CD4-positive, alpha-beta T cell treated with Interleukin-21 for 1 hour (primary cell): ENCODE measurements at places on chromosomes 16 and 17.

DNA sequence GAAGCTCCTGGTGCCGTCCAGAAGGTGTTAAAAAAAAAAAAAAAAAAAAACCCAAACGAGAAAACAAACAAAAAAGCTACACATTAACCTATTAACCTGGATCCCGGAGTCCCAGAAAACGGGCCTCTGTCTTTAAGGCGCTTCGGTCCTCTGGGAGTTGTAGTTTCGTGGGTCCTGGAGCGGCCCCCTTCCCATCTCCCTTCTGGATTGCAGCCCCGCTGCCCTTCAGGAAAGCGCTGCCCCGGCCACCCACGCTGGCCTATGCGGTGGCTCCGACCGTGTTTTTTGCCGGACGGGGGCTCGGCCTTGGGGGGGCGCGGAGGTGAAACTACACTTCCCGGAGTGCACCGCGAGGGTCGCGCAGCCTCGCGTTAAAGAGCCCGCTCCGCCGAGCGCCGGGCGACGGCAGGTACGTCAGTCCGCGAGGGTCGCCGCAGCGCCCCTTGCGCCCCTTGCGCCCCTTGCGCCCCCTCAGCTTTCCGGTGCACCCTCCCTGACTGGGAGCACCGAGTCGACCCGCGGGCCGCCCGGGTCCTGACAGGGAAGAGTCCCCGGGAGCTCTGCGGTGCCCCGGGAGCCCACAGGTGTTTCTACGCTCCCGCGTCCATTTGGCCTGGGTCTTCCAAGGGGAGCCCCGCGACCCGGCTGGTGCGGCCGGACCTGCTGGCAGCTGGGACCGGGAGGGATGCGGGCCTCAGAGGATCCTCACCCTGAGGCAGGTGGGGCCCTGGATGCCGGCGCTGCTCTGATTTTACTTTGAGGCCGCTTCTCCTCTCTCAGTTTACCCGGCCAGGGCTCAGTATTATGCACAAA is at the start of gene FCSK:
FCSK (plus strand) TSS at position 374 of the 813 bp plus-strand sequence. CDS start 8,596 bp downstream, outside the sequence.
- peak; percentile 67 for DNase-seq

DNA sequence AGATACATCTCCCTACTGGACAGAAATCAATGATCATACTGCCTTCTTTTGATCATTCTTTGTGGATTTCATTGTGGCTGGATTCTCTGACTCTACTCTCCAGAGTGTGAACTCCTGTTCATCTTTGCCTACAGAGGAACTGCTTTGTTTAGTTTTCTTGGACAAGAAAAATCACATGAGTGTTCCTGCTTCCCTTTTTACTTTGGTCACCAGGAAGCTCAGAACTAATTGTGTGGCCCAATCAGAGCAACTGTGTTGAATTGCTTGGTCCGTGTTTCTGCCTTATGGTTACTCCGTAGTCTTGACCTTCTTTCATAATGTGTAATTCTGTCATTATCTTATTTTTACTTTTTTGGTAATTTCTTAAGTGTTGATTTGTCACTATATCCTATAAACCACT is 97.0 kb downstream of the MAF start:
- DNase-seq, result no peak

DNA sequence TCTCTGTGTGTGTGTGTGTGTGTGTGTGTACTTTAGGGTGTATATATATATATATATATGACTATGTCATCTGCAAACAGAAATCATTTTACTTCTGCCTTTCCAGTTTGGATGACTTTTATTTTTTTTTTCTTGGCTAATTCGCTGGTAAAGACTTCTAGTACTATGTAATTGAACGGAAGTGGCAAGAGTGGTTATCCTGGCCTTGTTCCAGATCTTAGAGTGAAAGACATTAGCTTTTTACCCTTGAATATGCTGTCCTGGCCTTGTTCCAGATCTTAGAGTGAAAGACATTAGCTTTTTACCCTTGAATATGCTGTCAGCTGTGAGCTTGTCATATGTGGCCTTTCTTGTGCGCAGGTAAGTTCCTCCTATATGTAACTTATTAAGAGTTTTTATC is 72.7 kb upstream of the MYOCD start:
- DNase-seq, result no peak

GRCh38 chr17:55518510-55518909 is 7.3 kb upstream of the SMIM36 start:
- DNase-seq, result no peak

DNA sequence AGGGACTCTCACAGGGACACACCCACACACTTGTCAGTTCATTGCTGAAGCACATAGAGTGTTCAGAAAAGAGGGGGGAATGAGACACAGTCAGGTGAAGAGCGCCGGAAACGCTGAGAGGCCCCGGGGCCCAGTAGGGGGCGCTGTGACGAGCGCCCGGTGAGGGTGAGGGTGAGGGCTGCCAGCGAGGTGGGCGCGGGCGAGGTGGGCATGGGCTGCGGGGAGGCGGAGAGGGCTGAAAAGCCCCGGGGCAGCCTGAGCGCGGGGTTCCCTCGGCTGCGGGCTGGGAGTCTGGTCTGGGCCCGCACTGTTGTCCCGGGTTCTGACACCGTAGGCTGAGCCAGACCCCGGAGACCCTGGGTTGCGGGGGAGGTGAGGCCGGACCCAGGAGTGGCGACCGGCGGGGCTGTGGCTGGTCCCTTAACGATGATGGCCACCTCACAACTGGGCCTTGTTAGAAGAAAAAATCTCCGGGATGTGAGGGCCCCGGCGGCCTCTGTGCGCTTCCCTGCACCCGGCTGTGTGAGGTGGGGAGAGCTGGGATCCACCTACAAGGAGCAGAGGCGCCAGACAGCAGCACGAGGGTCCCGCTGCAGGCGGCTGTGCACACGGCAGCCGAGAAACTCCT is 91.4 kb downstream of the C16orf78 start:
- DNase-seq, result peak; percentile 8

DNA sequence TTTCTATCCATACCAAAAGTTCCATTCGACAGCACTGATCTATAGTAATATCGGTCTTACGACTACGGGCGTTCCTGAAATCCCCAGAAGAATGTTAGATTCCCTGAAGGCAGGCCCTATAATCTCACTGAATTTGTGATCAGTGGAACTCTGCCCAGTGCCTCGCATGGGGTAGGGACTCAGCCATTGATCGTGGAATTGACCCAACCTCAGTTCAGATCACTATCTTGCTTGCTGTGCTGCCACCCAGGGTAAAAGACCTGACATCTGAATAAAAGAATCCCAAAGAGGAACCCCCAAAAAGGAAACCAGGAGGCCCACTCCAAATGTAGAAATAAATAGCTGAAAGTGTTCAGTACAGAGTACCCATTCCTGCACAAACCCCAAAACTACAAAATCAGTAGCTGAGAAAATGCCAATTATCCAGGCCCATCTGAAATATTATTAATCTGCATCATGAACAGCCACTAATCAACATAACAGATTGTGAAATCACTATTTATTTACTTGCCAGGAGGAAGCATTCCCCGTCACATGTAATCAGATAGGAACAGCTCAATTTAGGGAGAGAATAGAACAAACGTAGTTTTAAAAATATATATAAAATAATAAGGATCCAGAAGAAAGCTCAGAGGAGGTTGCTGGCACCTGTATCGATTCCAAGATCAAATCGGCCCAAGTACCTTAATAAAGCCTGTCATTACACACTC is 221.9 kb downstream of the ZFHX3 start:
- no peak for DNase-seq

DNA sequence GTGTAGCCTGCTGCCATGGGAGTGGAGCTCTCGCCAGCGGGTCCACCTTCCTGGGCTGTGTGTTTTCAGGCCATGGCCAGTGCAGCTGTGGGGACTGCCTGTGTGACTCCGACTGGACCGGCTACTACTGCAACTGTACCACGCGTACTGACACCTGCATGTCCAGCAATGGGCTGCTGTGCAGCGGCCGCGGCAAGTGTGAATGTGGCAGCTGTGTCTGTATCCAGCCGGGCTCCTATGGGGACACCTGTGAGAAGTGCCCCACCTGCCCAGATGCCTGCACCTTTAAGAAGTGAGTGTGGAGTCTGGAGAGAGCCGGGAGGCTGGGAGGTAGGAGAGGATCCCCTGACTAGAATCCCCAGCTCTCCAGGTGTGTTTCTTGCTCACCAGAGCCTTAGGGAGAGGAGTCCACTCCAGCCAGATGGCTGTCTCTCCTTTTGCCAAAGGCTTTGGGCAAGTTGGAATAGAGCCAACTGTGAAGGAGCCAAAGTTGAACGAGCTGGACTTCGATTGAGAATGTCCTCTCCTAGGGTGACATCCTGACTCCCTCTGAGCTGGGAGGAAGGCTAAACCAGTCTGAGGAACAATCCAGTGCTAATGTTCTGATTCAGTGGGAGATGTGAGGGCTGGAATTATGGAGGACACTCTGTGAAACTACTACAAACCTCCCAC is 24.4 kb upstream of the EFCAB13 start:
- no peak for DNase-seq

DNA sequence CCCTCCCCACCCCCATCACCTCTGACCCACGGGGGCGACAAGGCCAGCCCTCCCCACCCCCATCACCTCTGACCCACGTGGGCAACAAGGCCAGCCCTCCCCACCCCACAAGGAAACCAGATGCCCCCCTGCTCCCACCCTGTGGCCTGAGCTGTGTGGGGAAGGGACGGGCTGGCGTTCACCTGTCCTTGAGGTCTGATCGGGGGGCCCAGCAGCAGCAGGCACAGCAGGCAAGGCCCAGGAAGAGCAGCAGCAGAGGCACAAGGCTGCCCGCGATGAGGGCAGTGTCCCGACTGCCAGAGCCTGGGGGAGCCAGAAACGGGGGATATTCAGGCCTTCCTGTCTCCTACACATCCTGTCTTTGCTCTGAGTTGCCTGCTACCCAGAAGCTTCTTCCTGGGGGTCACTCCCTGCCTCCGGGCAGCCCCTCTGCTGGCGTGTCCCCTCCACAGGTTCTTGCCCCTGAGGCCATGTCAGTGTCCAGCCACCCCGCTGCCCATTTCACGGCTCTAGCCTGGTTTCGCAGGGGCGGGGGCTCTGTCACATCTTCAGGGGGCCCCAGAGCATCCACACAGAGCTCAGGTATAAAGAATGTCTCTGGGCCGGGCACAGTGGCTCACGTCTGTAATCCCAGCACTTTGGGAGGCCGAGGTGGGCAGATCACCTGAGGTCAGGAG is 6.8 kb downstream of the SCARF1 start:
- no peak for DNase-seq

DNA sequence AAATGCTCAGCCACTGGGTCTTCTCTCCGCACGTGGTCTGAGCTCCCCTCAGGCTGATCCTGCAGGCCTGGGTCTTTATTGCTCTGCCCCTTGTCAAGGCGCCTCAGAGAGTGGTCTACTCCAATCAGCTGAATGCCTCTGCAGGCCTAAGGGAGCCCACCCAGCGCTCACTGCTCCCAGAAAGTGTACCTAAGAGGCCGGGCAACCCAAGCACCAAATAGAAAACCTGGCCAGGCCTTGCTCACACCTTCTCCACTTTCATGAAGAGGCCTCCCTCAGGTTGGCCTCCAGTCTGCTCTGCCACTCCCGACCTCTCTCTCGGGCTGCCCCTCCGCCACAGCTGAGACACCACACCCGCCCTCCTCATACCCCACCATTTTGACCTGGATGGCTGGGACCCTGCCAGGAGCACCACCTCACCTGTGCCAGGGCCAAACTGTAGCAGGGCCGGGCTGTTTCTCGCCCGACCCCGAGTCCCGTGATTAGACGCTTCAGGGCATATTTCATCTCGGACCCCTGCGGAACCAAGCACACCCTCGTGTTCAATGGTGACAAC is 665 bp downstream of the MYBBP1A start:
- DNase-seq, result no peak

DNA sequence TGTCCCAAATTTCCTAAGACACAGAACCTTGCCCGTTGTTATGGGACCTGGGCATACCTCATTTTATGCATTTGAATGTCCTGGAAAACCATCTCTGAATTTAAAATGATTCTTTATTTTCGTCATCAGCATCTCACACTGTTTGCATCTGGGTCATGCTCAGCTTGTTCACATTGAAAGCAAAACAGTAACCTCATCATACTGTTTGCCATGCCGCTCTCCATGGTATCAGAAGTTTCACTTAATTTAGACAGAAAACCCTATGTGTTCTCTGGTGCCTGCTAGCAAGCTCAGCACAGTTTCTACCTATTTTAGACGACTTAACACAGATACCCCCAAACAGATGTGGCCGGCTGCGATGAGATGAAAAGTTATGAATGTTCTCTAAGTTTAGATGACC is 292.1 kb downstream of the SNX29 start:
- DNase-seq, result no peak

- DNase-seq, result no peak
These were observed 47.4 kb upstream of the PSMD7 start for GRCh38 chr16:74249254-74249653.

- DNase-seq, result no peak
These were observed 5.5 kb upstream of the CACNG5 start for GRCh38 chr17:66829386-66829864.

GRCh38 chr17:81166033-81166492 is at the start of gene AATK:
Gene AATK, minus strand, starts transcription at chr17:81166221. Its CDS starts 229 bp downstream, at chr17:81165992.
- no peak for DNase-seq

DNA sequence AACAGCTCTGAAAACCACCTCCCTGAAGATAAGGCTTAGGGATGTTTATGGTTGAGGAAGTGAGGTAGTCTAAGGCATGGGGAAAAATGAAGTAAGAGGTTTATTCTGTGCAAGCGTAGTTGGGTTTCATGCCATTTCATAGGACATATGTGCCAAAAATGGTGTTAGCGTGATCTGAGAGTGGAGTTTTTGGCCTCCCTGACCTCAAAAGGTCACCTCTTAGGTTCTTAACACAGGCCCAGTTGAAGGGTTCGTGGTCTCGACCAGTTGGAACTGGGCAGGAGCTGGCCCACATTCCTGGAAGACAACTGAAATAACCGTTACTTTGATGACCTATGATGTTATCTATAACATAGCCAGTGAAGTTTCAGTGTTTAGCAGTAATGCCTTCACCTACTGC is 57.0 kb downstream of the MRTFB start:
- no peak for DNase-seq

- DNase-seq, result no peak
These were observed 26.2 kb downstream of the CHD9 start for GRCh38 chr16:53081032-53081424.

DNA sequence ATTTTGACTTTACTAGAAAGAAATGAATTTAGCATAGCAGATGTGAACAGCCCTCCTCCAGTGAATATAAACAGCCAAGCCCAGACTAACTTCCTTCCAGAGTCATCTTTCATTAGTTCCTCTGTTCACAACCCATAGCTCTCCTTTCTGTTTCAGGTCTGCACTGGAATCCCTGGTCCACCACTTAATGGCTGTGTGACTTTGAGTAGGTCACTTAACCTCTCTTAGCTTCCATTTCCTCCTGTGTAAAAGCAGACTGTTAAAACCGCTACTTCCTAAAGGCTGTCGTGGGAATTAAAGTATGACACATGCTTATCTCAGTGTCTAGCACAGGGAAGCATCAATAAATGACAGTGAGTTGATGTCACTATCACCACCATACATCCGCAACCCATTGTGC is 7.5 kb downstream of the SLC6A4 start:
- no peak for DNase-seq

GRCh38 chr16:29925105-29925756 is 795 bp downstream of the KCTD13 start:
- no peak for DNase-seq

GRCh38 chr17:30957741-30958140 is 13.1 kb upstream of the RNF135 start:
- no peak for DNase-seq
